Muscle of leg (tissue), 16 donors: ENCODE measurements at places on chromosomes 7 and 10. TPM values are rescaled to one million over a fixed set of nuclear protein-coding genes. Genes with fewer than 3 reads are reported as not detected.

- no peaks in the 10 kb centered on the region for H3K36me3 ChIP-seq
- H3K27me3 ChIP-seq = peaks cover under 1% of the 10 kb centered on the region
- no peak overlapping the region for H3K4me3 ChIP-seq
- H3K4me1 ChIP-seq = no peaks in the 10 kb centered on the region
- no peak overlapping the region for H3K27ac ChIP-seq
Observed at GRCh38 chr10:78599122-78599853, 469.5 kb upstream of the ZMIZ1 start.

DNA sequence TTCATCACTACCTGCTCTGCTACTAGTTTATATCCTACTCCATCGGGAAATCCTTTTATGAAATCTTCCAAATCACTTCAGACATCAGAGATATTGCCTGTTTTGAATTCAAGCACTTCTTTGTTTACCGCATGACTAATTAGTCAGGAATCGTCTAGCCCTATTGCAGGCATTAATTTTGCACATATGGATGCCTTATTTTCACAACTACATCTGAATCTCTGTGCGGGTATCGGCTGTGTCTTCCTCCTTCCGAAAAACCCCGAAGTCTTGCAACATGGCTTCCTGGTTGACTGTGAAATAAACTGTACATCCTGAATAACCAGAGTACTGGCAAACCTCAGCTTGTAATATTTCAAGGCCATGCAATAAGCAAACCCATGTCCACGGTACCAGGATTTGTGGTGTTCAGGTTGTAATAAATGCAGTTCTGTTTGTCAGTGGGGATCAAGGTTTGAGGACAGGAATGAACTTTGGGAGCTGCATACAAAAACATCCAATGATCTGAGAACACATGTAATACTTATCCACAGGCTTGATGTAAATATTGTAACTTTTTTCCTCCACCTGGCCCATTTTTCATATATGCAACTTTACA, 642.1 kb downstream of the PARD3 start:
- no peaks in the 10 kb centered on the region for H3K36me3 ChIP-seq
- no peaks in the 10 kb centered on the region for H3K27me3 ChIP-seq
- H3K4me3 ChIP-seq = no peak overlapping the region
- no peak overlapping the region for H3K27ac ChIP-seq
- peaks cover 9% of the 10 kb centered on the region for H3K4me1 ChIP-seq
- no peak for DNase-seq

EPHB4 gene
- 44.6 TPM for total RNA-seq

PRSS37 gene
- total RNA-seq = not detected
